ENCODE measurements at places on chromosomes 3 and 15.
A peak's percentile ranks its signal among the peaks of the same experiment; 100 is the strongest.

GRCh38 chr15:90644952-90645725, 72.0 kb upstream of the BLM start:
- no peak for DNase-seq

- DNase-seq: no peak
These were observed 2.9 kb upstream of the U2SURP start for GRCh38 chr3:142998439-142998838.

- DNase-seq: peak; percentile 76
These were observed 31.7 kb upstream of the MNS1 start for GRCh38 chr15:56496635-56497034.

DNA sequence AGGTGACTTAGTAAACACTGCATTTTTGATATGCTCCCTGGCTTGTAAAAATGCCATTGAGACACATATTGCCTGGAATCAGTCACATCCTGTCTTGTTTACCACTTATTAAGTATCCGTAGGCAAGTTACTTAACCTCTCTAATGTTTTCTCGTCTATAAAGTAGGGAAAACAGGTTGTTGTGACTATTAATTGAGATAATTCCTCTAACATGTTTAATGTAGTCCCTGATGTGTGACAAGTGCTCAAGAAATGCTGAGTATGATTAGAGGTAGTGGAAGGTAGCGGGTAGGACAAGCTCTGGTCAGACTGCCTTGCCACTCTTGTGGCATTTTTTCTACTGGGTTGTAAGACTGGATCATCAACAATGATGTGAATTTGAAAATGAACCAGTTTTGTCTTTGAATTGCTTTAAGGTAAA, 54.1 kb downstream of the NFKBIZ start:
- DNase-seq: no peak

- DNase-seq: no peak
These were observed 7.4 kb upstream of the OCA2 start for GRCh38 chr15:28106294-28107110.

GRCh38 chr3:78668302-78668701, 1099.5 kb downstream of the ROBO1 start:
- no peak for DNase-seq

DNA sequence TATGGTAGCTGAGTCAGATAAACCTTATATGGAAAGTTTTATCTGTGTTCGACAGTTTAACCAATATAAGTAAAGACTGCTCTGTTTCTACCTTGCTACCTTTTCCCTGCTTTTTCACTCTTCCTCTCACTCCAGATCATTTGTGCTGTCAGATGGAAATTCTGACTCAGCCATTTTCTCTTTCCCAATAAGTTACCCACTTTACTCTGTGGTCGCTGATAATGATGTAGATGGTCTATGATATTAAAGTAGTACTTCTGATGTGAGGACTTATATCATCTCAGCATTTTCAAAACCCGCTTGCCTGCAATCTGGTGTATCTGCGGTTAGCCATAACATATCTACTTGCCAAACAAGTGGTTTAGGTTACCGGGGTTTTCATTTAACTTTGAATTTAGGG, 15.0 kb upstream of the UTS2B start:
- no peak for DNase-seq

GRCh38 chr3:114622001-114622400, 328.2 kb downstream of the TIGIT start:
- no peak for DNase-seq

DNA sequence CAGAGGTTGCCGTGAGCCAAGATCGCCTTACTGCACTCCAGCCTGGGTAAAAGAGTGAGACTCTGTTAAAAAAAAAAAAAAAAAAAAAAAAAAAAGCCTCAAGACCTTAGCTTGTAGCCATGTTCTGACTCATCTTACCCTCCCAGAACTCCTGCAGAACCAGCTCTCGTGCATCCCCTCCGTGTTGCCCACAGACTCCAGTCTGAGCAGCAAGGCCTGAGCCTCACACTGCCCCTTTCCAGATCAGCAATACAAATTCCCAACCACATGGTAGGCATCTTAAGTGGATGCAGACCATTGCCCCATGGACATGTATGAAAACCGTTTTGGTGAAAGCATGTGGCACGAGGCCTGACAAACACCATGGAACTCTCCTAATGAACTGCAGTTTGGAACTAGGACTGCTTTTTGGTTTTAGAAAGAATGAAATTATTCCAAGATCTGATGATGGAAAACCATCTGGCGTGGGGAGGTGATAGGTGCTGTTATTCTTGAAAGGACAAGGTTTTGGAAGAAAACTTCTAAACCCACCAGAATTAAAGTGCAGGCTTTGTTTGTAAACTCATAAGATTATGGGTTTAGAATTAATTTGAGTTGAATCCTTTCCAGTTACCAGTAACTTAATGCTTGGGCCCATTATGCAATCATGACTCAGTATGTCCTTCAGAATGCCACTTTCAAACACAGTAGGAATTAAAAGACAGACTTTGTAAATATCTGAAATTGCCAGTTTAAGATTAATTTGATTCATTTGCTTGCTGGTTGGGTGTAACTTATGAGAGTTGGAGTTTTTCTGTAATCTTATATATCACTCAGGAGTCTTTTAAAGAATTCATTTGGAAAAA, 163.7 kb upstream of the LRTM1 start:
- DNase-seq: peak; percentile 82

GRCh38 chr3:159151130-159151529, 349.3 kb downstream of the MFSD1 start:
- no peak for DNase-seq

DNA sequence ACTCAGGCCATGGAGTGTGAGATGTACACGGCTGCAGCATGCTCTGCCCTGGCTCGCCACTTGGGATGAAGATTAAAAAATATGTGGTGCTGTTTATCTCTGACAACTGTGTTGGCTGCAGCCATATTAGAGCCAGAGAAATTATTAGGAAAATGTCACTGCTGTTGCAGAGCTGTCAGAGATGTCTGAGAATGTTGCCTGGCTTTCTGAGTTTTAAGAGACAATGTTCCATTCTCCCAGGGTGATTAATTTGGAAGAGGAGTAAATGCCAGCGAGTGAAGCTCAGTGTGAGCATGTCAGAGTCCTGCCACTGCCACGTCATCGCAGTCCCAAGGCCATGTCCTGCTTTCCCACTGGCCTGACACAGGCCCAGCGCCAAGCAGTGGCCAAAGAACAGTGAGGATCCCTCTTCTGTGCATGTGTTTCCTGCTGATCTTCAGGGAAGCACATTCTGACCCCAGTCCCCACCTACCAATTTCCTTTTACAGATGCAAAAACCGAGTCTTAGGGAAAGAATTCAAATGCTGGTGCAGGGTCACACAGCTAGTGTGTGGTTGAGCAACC, 370.9 kb downstream of the GABRG3 start:
- no peak for DNase-seq

GRCh38 chr3:179935710-179936109, 101.0 kb downstream of the PEX5L start:
- DNase-seq: no peak

DNA sequence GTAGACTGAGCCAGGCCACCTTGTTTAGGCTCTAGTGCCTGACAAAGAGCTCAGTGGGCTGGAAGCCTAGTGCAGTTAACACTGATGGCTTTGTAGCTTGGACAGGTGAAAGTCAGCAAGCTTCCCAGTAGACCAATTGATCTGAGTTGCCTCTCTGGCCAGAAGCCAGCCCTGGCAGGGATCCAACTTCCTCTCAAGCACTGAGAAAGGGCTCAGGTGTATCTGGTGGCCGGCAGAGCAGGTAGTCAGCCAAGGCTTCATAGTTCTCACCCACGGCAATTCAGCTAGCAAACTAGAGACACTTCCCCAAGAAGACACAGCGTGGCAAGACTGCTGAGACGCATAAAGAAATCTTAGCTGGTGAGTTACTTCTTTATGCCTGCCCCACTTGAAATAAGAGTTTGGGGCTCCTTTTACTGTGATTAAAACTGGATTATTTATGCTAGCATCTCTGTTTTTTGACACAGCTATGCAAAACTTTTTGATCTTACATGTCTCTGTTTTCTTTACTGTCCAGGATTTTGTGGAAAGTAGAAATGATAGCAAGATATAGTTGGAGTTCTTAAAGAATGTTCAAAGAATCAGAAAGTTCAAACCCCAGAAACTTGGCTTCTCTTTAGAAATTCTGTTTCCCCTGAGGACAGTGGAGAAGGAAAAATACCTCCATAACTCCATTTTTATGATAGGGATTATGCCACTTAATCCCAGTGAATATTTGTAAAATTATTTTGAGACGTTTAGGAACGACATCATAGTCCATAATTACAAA, 8.4 kb upstream of the CA12 start:
- DNase-seq: no peak

- DNase-seq: no peak
These were observed 10.1 kb downstream of the MELTF start for GRCh38 chr3:197019535-197019934.

DNA sequence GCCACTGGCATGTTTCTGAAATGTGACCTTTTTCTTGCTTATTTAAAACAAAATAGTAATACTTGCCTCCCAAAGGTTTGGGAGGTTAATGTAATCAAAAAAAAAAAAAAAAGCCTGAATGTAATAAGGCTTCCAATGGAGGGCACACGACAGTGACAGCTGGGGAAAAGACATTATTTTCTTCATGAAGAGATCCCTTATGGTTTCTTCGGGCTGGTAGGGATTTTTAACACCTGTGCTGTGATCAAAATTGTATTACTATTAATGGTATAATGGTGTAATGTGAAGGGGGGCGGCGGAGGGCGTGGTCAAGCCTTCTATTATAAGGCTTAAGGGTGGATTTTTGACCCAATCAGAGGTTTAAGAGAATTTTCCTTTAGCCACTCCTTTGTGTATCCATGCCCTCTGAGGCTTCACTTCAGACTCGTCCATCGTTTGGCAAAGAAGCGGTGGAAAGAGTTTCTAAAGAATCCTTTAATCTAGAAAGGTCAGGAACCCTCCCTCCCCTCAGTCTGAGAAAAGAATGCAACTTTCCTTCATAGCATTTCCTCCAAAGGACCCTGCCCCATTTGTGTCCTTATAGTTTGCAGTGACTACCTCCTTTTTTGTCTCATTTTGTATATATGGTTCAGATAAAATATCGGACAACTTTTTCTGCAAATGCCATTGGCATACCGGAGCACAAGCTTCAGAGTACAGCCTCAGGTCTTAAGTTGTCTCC, 89.5 kb upstream of the CHD2 start:
- peak; percentile 92 for DNase-seq

GRCh38 chr3:69410301-69410700, 24.4 kb upstream of the FRMD4B start:
- DNase-seq: peak; percentile 73

DNA sequence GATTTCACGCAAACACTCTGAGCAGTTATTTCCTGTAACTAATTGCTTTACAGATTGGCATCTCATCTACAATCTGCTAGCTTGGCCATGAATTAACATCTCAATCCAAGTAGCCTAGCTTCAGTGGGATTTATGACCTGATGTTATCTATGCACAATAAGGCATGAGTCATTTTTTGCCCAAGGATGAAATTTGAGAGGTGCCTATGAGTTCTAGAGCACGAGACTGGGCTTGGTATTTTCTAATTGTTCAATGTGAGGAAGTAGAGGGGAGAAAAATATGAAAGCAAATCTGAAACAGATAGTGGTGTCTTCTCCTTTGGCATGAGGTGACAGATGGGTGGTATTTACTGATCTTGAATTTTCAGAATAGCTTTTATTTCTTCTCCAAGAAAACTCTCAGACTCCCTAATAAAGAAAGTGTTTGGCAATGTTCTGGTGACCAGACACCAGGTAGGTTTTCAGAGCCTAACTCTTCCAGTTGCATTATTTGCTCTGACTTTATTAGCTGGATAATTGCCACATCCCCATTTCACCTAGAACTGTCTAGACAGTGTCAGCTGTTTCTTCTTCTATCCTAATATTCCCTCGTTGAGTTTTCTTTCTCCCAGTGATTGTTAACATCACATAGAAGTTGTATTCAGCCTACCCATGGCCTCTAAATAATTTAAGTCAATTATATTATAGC, 301.0 kb upstream of the UMPS start:
- peak; percentile 47 for DNase-seq

DNA sequence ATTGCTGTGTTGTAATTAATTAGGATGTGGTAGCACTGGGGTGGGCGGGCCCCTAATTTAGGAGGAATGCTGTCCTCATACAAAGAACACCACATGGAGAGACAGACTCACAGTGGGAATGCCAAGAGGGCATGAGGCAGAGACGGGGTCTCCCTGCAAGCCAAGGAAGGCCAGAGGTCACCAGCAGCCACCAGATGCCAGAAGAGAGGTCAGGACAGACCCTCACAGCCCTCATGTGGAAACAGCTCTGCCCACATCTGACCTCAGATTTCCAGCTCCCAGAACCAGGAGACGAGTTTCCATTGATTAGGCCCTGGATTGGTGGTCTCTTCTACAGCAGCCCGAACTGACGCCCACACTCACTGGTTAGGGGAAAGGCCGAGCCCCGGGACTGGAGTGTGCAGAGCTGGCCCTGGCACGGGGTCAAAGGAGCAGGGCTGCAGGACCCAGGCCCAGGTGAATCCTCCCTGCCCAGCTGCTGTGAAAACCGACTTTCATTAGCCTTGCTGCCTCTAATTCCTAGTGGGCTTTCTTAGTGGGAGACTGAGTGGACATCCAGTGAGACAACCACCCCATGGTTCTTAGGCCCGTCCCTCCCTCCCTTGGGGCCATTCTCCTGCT, 43.0 kb upstream of the SLC41A3 start:
- no peak for DNase-seq

- DNase-seq: no peak
These were observed 46.4 kb upstream of the PRICKLE2 start for GRCh38 chr3:64271631-64272030.

DNA sequence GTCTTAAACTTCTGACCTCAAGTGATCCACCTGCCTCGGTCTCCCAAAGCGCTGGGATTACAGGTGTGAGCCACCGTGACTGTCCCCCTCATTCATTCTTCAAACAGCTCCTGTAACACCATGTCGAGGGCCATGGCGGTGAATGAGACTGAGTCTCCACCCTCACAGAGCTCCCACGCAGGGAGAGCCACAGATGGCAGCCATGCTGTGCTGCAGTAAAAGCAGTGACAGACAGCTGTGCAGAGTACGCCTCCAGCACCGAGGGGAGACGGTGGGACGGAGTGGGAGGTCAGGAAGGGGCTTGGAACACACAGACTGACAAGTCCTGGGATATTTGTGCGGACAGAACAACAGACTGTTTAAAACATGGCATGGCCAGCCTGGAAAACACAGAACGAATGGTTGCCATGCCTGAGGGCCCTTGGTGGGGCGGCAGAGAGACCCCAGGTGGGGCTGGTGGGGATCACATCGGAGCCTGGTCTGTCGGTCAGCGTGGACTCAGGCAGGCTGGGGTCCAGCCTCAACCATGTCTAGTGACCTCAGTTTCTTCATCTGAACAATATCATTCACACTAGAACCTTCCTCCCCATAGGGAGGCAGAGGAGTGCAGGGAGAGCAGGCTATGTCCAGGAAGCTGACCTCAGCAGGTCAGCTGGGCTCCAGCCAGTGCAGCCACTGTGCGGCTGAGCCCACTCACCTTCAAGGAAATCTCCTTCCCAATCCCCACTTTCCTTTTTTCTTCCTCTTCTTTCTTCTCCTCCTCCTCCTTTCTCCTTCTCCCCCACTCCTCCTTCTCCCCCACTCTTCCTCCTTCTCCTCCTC, 20.6 kb upstream of the LCTL start:
- no peak for DNase-seq

DNA sequence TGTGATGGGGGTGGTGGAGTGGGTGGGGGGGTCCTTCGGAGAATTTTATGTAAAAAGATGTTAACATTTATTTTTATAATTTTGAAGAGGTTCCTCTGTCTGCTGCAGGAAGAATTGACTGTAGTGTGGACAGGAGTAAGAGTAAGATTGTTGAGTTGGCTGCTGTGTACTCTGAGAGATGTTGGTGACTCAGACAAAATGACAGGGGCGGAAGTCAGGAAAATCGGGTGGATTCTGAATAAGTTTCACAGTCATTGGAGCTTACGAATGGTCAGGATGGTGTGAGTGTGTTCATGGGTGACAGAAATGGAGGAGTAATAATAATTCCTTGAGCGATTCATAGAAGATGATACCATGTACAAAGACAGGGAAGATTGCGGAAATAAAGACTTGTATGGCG, 420.0 kb downstream of the ROBO2 start:
- DNase-seq: no peak
